NCI-H82 (cell line): ENCODE measurements at places on chromosomes 2 and 18.

GRCh38 chr2:33511141-33511540 lies 34.7 kb downstream of the RASGRP3 start:
- no peak for DNase-seq

- no peak for DNase-seq
Observed at GRCh38 chr2:127037476-127037875, 69.5 kb downstream of the BIN1 start.

- DNase-seq = no peak
Observed at GRCh38 chr18:10217211-10217610, 237.2 kb upstream of the APCDD1 start.

- no peak for DNase-seq
Observed at GRCh38 chr18:58615140-58616132, 13.5 kb downstream of the ALPK2 start.

- no peak for DNase-seq
Observed at GRCh38 chr2:47513981-47514520, 111.1 kb downstream of the MSH2 start.

DNA sequence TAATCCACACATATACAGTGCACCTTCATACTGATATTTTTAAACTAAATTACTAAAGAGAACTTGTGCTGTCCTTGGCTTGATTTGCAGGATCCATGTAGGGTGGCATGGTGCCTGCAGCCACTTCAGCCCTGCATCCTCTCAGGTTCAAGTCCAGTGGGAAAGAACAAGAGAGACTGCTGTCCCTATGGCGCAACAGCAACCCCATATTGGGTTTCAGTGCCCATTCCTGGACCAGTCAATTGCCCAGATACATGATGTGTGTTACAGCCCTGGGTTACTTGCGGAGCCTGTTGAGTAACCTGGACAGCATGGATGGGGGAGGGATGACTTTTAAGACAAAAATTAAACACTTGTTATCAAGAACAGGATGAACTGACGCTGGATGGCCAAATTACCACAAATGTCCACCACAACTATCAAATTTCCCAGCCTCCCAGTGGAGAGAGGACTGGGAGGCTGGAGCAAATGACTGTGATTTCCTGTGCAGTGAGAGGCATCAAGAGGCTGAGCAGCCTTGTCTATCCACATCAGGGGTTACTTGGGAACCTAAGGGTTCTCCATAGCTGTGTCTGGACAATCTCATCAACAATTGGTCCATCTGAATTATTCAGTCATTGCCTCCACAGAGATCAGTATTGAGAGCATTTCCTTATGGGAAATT lies 162.0 kb downstream of the CAPN13 start:
- no peak for DNase-seq

DNA sequence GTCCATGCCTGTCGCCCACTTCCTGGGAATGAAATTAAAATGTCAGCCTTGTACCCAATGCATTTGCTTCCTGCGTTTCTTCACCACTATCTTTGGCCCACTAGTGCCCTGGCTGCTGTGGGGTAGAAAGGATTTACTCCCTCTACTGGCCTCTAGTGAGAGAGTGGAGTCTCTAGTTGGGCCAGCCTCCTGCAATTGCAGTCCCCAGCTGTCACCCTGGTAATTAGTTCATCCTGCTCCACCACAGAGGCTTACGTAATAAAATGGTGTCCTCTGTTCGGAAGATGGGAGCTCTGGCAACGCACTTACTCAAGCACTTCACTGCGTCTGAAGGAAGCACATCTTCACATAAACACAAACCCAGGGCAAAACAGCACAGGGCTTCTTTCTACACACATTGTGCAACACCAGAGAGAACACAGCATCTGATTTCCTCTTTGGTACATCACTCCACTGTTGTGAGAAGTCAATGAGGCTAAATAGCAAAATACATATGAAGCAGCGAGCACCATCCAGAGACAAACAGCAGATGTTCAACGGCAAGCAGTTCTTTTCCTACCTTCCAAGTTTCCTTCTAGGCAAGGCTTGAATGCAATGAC lies 274.6 kb downstream of the LRATD1 start:
- peak; percentile 92 for DNase-seq

GRCh38 chr2:110679337-110679707 lies 1.5 kb upstream of the BUB1 start:
- no peak for DNase-seq

DNA sequence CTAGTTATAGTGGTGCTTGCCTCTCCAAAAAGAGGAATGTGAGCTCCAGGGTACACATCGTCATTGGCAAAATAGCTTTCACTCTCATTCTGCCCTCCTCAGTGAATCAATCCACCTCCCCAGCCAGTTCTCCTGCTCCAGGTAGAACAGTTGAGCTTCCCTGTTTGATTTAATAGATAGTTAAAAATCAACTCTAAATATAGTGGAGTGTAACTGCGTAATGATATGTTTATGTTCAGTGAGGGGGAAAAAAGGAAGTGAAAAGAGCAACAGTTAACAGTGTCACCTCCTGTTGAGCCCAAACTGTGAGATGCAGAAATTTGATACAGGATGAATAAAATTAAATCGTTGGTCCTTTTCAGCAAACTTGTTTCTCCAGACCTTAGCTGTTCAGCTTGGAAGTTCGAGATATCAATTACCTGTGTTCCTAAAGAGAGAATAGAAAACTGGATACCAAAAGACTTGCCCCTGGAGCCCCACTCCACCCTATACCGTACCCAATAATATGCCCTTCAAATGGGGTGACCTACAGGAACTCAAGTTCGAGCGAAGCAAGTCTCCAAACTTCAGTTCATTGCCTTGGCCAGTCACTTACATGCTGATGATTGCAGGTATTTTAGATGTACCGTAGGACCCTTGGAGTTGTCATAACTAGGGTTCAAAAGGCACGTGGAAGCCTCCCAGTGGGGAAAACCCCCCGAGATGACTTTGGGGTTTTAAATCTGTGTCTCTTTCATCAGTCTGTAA lies 708.4 kb downstream of the RNF144A start:
- no peak for DNase-seq

DNA sequence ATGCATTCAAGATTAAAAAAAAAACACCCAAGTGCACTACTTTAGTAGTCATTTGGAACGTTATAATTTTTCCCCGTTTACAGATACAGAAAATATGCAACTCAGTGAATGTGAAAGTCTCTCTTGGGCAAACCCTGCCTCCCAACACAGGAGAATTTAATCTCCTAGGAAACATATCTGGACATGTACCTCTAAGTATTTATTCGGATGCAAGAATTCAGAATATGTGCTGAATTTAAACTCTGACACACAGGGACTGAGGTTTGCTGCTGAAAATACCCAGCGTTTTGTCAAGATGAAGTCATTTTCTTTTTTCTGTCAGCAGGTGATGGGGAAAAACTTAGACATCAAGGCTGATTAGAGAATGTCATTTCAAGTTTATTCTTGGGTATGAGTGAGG lies 105.4 kb downstream of the ACKR3 start:
- no peak for DNase-seq

DNA sequence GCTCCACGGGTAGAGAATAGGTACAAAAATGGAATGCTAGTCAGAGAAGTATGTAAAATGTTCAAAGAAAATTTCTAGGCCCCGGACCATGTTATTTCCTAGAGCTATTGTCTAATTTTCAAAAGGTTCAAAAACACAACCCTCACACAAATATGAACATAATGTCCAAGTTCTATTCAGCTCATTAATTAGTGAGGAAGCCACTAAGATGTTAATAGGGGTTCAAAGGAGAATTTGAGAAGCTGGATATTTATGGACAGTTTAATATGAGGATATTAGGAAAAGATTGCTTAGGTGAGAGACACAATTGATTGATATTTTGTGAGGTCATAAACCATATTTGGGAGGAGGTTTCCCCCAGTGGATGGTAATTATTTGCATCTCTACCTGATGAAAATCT lies 710.6 kb upstream of the ID2 start:
- DNase-seq = no peak

DNA sequence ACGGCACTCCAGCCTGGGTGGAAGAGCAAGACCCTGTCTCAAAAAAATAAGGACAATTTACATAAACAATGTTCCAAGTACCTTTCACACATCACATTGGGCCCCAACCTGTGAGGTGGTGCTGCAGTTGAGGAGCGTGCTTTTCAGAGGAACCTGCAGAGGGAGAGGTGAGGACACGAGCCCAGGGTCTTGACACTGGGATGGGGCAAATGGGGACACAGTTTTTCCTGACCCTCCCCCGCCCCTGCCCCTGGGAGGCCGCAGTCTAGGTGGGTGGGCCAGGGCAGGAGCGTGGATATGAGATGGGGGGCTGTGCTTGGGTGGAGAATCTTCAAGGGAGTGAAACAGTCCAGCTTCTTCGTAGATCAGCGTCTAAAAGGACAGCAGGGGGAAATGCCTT lies 112.9 kb downstream of the SEPTIN10 start:
- DNase-seq = no peak

DNA sequence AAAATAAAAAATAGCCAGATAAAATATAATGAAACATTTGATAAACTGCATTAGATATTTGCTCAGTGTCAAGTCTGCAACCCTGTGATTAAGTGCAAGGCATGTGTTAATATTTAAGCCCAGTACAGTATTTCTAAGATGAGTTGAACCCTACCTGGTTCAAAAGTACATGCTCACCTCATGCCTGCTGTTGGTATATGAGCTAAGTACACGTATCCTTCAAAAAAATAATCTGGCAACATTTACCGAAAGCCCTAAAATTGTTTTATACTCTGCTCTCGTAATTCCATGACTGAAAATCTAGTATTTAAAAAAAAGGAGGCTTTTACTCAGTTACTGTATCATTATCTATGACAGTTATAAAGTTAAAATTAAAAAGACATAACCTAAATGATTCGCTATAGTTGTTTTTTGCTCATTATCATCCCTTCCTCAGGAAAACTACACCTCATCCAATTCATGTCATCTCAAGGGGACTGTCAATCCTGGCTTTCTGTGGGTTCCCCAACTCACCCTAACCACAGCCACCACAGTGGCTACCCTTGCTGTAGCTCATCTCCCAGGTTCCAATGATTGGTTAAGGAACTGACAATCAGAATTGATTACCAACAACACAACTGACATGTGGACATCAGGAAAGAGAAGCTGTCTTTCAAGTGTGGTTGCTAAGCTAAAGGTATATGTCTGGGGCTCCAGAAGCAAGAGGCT lies 10.6 kb downstream of the TLK1 start:
- DNase-seq = no peak

DNA sequence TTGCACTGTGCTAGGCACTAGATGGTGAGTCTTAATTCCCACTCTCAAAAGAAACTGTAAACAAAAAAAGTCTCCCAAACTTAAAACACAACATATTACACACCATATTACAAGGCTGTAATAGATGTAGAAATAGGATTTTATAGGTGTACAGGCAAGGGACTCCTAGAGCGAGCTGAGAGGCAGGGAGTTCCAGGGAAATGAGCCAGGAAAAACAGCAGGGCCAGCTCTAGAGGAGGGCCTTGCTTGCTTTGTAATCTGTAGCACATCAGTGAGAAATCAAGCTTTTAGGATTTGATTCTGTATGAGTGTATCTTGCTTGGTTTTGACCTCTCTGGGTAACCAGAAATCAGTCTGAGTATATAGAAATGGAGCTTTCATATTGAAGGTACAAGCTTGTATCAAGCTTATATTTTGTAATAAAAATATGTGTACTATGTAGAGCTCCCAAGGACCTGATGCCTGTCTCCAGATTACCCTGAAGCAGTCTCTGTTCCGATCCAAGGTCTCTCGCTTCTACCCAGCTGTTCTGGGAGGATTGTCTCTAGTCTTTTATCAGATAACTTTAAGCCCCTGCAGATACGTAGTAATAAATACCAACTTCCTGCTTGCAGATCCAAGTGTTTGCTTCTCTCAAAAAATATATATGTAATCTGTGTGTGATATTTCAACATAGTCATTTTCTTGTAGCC lies 73.0 kb downstream of the MYO1B start:
- DNase-seq = peak; percentile 40

GRCh38 chr2:123303731-123304130 lies 721.4 kb upstream of the CNTNAP5 start:
- DNase-seq = no peak

DNA sequence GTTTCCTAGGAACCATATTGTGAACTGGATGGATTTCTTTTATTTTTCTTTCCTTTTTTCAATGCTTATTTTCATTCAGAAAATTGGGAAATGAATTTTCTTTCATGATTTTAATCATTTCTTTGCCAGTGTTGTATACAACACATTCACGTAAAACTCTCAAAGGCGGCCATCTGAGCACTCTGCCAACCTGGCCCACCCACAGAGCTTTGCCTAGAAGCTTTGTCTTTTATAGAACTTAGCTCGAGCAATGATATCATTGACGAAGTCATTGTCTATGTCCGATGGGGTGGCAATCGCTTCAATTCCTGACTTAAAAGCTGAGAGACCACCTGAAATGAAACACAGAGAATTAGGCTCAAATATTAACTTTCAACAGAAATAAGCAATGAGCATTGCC lies 13.3 kb downstream of the LYG2 start:
- no peak for DNase-seq

DNA sequence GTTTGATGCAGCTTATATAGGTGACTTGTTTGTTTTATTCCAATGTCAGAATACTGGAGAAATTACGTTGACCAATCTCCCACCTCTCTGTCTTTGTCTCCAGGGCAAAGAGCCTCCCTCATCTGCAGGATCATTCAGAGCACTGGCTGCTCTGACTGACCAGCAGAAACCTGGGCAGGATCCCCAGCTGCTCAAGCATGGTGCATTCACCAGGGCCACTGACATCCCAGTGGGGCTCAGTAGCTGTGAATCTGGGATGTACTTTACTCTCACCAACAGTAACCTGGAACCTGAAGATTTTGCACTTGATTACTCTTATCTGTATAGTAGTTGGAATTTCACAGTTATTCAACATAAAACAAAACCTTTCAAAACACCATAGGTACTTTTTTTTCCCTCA lies 235.9 kb downstream of the ANKRD36 start:
- no peak for DNase-seq

GRCh38 chr18:51053814-51054213 lies 23.8 kb downstream of the SMAD4 start:
- DNase-seq = no peak

DNA sequence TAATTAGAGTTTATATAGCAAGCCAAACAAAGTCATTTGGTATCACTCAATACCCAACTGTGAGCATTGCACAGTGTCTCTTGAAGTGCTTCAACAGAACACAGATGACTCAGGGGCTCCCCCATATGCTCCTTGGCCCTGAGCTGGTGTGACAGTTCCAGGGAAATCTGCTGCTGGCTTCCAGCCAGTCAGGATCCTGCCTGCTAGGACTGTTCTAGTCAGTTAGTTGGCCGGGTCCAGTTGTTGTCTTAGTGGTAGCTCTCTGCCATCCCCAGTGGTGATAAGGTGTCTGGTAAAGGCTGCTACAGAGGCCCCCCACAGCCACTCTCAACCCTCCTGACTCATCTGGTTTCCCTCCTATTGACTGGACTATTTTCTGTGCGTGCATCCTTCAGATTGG lies 100.3 kb downstream of the IRS1 start:
- DNase-seq = peak; percentile 57

DNA sequence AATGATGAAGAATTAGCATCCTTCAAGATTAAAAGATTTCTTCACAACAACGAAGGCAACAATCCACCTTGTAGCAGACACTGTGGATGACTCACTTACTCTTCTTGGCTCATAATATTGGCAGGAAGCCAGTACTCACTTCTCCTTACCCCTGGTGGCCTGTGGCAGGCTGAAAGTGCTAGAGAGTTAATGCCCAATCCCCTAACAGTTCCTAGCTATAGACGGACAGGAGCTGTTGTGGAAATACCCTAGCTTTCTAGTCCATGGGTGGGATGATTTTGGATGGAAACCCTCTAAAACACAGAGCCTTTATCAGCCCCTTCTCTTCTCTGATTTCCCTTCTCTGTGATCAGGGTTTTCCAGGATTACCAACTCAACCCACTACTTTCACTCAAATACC lies 128.6 kb upstream of the NYAP2 start:
- peak; percentile 83 for DNase-seq
